ENCODE measurements at places on chromosomes 5 and 9. TPM values are rescaled to one million over a fixed set of nuclear protein-coding genes. Genes with fewer than 3 reads are reported as not detected.

The MLANA gene
- total RNA-seq = not detected

The PCDHGA8 gene
- 0.18 TPM for total RNA-seq

The PTGDS gene
- 13.7 TPM for total RNA-seq

The IL5 gene
- not detected for total RNA-seq

The SPAAR gene
- not detected for total RNA-seq

The SPARC gene
- 228 TPM for total RNA-seq

The AHRR gene
- 23.6 TPM for total RNA-seq

The FREM1 gene
- total RNA-seq = not detected

The S100Z gene
- total RNA-seq = not detected

The F12 gene
- total RNA-seq = 13.4 TPM

The C1QTNF3 gene
- total RNA-seq = 2.1 TPM

The DND1 gene
- 1.8 TPM for total RNA-seq

The GPR150 gene
- total RNA-seq = 0.54 TPM

The COL23A1 gene
- 0.05 TPM for total RNA-seq

The MED10 gene
- total RNA-seq = 34.0 TPM

The IFNA7 gene
- not detected for total RNA-seq

The FOXD4L3 gene
- total RNA-seq = not detected

The PCDHGA2 gene
- 0.05 TPM for total RNA-seq

The ADAMTSL2 gene
- total RNA-seq = 0.10 TPM

The GALT gene
- 42.5 TPM for total RNA-seq

The PCDHB16 gene
- 1.8 TPM for total RNA-seq

The ANXA1 gene
- 72.0 TPM for total RNA-seq

The NEUROG1 gene
- not detected for total RNA-seq

The FAM193B gene
- total RNA-seq = 58.5 TPM

The TAF1L gene
- not detected for total RNA-seq

The AP3S1 gene
- 88.8 TPM for total RNA-seq

The XRCC4 gene
- 12.5 TPM for total RNA-seq

The SLC28A3 gene
- total RNA-seq = not detected

The TMEM174 gene
- not detected for total RNA-seq

The PCDHGA9 gene
- 0.15 TPM for total RNA-seq

The RORB gene
- total RNA-seq = 0.08 TPM

The GFI1B gene
- 0.08 TPM for total RNA-seq

The BTNL3 gene
- total RNA-seq = not detected

The SHISAL2B gene
- not detected for total RNA-seq

The PAEP gene
- total RNA-seq = not detected

The FOXD1 gene
- total RNA-seq = 63.3 TPM

The CARTPT gene
- total RNA-seq = not detected

The ADAMTS13 gene
- 3.4 TPM for total RNA-seq

The SLC34A3 gene
- not detected for total RNA-seq

The C9orf153 gene
- total RNA-seq = not detected

The ZFP2 gene
- total RNA-seq = 1.2 TPM

The ENTPD8 gene
- 3.9 TPM for total RNA-seq

The EPB41L4A gene
- total RNA-seq = 0.87 TPM

The KIF24 gene
- 7.2 TPM for total RNA-seq

The FIBCD1 gene
- 16.3 TPM for total RNA-seq

All from Panc1 (cell line).